OCI-M1 (cell line): ENCODE measurements at places on chromosomes 7 and 10.

GRCh38 chr7:105130048-105130447 is 116.0 kb downstream of the KMT2E start:
- DNase-seq, result no peak

DNA sequence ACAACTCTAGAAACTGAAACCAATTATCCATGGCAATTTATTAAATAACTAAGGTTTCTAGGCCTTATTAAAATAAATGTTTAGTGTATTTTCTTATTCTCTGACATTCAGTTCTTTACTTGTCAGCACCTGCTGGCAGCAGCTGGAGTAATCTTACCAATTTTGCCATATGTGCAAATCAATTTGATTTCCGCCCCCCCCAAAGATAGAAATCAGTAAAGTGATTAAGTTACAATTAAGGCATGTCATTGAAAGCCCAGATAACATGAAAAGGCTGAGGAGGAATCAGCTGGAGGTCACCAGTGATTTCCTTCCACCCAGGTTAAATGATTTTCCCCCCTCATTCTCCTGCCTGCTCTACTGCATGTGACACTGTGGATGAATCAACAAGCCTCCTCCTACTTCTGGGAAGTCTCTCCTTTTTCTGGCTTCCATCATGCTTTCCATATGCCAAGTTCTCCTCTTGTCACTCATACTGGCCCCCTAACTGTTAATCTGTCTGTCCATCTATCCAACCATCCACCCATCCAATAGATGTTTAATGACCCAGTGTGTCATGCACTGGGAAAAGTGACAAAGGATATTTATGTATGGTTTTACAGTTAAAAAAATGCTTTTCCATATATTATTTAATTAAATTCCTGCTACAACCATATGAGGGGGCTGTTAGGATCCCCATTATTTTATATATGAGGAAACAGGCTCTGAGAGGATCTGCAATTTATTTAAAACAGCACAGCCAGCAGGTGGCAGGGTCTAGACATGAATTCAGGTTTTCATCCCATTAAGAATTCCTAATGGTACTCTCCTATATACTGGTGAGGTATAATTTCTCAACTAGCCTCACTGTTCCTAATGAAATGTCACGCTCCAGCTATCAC is 116.5 kb downstream of the ATXN7L1 start:
- peak; percentile 18 for DNase-seq

GRCh38 chr10:116470768-116471415 is 43.2 kb downstream of the PNLIPRP3 start:
- peak; percentile 43 for DNase-seq

GRCh38 chr10:1323951-1324350 is 267.8 kb downstream of the WDR37 start:
- DNase-seq, result no peak

DNA sequence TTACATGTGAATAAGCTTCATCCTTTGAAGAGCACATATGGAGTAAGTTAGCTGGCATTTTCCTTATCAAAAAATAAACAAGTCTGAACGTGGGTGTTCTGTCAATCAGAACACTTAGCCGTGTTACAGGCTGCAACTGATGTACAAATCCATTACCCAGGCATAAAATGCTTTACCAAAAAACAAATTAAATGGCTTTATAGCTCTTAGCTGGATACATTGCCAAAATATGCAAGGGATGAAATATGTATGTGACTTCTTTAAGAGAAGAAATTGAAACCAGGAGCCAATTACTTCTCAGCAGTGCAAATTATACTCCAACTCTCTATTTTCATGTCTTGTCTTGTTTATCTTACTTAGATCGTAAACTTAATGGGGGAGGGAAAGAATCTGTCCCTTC is 214.8 kb downstream of the DGKB start:
- DNase-seq, result no peak

GRCh38 chr7:5404421-5404826 is 19.2 kb downstream of the TNRC18 start:
- DNase-seq, result no peak

GRCh38 chr10:98673171-98673782 is 226.5 kb upstream of the HPS1 start:
- DNase-seq, result no peak
